NCI-H1417 treated with DMSO at 0.1 percent for 48 hours (cell line): ENCODE measurements at places on chromosomes 2 and 18.

DNA sequence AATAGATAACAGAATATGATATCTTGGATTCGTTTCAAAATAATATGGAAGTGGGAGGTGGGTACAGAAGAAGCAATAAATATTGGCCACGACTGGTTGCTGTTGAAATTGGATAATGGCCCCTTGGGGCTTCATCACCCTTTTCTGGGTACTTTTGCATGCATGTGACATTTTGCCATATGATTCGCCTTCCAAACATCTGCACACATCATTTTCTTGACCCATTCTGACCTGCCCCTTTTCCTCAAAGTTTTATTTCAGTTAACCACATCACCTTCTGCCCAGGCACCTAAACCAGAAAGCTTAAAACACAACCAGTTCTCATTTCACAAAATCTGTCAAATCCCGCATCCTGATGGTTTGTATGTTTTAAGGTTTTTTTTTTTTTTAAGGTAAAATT is 116.7 kb upstream of the AGAP1 start:
- DNase-seq, result no peak

DNA sequence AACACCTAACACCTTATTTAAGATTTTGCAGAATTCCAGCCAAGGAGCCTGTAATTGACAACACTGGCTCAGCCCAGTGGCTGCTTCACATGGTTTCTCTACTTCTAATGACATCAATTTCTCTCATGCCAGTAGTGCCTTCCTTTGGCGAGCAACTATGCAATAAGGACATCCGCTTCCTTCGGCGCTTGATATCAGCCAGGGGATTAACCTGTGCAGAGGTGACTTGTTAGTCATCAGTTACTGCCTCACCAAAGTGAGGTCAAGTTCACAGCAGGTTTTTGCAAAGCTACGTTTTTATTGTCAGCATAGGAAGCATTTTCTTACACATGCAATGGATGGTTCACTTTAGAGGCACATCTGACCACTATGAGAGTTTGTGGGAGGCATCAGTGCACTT is 24.0 kb upstream of the EDAR start:
- DNase-seq, result no peak

- no peak for DNase-seq
Observed at GRCh38 chr2:34069604-34070003, 470.5 kb upstream of the FAM98A start.

- no peak for DNase-seq
Observed at GRCh38 chr2:233462826-233463470, 103.6 kb downstream of the USP40 start.

DNA sequence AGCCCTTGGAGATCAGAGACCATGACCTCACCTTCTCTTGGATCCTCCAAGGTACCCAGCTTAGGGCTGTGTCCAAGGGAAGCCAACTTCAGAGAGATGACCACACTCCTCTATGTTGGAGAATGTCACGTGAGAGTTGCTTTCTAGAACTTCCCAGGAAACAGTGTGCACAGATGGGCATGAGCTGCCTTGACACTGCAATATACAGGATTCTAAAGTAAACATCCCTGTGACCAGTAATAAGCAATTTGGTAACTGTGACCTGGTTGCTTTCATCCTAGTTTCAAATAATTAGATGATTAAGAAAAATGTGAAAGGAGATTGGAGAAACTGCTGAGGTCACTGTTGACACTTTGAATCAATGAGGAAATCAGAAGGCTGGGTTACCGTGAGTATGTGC is 181.1 kb upstream of the EPAS1 start:
- DNase-seq, result no peak

DNA sequence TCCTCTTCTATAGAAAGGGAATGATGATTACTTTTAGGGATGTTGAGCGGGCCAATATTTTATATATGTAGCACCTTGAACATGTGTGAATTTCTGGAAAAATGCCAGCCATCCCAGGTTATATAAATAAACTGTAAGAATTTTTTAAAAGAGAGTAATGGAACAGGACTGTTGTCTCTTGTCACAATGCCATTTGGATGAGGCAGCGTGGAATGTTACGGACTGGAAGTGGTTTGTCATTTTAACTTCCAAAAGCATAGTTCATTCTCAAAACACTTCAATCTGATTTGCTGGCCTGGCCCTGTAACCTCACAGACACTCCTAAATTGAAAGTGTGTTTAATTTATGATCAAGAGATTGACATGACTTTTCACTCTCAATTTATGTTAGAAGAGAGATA is 70.8 kb downstream of the TPGS2 start:
- DNase-seq, result no peak

GRCh38 chr2:199092419-199092818 is 365.3 kb downstream of the SATB2 start:
- DNase-seq, result no peak

DNA sequence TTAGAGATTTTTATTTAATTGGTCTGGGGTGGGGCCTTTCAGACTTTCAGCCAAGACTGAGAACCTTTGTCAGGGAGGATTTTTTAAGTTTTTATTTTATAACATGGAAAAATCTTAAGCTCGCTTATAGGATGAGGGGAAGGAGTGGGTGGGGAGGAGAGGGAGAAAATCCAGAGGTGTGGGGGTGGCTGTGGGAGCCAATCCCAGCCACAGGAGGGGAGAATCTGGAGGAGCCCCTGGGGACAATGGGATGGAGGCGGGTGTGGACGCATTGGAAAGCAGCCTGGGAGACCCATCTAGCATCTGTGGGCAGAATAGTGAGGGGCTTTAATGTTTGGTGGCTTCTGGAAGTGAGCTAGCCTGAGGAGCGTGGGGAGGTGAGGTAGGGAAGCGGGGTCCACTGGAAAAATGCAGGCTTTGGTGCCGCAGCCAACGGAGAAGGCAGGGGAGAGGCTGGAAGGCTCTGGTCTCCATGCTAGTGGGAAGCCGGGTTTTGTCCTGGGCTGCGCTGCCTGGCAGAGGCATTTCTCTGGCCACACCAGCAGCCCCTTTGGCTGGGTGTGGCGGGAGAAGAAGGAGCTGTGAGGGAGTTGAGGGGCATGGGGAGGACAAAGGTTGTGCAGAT is 11.5 kb upstream of the INPP5D start:
- no peak for DNase-seq

DNA sequence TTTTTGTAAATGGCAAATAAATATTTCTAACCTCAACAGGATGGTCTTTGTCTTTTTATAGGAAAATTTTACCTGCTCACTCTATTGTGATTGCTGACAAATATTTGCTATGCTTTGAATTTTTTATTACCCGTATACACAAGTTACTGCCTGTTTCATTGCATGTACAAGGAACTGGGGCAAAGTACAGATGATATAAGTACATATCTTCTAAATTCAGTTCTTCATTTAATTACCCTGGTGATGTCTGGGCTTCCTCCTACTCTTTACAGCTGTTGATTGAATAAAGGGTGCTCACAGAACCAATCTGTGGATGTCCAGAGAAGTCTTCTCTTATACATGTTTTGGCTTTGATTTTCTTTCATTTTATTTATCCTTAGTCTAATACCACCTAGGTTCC is 26.5 kb downstream of the KCNE4 start:
- no peak for DNase-seq

GRCh38 chr18:31512203-31512764 is 14.3 kb downstream of the DSG2 start:
- DNase-seq, result no peak

GRCh38 chr2:129957891-129958290 is 21.6 kb upstream of the RAB6C start:
- no peak for DNase-seq

GRCh38 chr2:169806586-169806985 is 7.9 kb downstream of the SSB start:
- DNase-seq, result no peak

DNA sequence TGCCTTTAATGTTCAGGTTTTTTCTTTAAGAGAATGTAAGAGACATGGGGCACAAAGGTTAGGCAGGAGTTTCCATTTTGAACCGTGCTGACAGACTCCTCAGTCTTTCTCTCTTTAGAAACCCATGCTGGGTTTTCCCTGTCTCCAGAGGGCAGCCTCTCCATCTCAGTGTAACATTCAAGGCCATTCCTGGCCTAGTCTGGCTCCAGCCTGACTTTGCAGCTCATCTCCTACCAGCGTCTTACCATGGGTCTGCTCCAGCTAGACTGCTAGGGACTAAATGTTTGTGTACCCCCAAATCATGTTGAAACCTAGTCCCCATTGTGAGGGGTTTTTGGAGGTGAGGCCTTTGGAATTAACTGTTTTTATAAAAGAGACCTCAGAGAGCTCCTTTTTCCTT is 9.8 kb upstream of the CLIP4 start:
- DNase-seq, result no peak

GRCh38 chr18:58866066-58866772 is 1.5 kb downstream of the ZNF532 start:
- no peak for DNase-seq

DNA sequence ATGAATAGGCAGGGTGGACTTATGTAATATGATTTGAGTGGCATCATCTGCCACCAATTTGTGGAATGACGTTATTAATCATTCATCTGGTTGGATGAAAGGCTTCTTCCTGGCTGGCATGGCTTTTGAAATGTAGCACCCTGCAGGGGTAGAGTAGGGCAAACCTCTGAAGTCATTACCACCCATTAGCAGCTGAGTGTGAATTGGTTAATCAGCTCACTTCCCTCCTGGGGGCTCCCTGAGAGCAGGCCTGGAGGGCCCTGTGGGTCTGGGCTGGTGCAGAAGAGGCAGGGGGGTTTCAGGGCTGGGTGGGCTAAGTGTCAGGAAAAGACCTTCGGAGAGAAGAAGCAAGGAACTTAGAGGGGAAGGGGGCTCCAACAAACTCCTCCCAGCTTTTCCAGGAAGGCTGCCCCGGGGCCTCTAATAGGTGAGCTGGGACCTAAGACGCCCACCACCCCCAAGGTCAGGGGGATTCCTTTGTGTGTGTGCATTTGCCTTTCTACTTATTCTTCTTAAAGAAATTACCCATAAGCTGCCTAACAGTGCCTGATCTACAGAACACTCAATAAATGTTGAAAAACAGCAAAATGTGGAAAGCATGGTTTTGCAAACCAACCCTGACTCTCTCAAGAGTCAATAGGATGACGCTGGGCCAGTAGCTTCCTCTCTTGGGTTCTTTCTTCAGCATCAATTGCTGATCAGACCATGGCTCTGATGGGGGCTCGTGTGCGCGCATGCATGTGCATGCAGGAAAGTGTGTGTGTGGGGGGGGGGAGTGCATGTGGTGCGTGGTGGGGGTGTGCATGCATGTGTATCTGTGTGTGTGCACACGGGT is 49.7 kb upstream of the ZNF516 start:
- peak; percentile 78 for DNase-seq

DNA sequence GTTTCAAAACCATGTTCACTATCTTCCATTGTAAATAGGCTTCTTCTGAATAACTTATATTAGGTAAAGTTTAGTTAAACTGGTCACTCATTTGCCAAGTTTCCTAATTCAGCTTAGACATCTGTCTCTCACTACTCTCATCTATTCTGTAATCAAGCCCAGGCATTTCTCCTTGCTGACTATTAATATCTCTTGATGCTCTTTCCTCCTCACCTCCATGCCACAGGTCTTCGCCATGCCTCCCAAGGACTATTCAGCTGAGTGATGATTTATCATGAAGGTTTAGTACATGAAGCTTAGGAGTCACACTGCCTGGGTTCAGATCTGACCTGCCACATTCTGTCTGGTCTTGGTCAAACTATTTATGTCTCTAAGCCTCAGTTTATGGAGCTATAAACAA is 115.5 kb downstream of the SPOPL start:
- DNase-seq, result no peak

GRCh38 chr2:136008205-136008865 is 22.9 kb upstream of the DARS1 start:
- no peak for DNase-seq

DNA sequence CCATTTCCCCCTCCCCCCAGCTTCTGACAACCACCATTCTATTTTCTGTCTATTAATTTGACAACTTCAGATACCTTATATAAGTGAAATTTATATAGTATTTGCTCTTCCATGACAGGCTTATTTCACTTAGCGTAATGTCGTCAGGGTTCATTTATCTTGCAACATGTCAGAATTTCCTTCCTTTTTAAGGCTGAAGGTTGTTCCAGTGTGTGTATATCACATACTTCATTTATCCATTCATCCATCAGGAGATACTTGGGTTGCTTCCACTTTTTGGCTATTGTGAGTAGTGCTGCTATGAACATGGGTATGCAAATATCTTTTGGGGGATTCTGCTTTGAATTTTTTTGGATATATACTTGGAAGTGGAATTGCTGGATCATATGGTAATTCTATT is 7.4 kb downstream of the BCL2L11 start:
- no peak for DNase-seq

GRCh38 chr2:180753809-180754761 is 226.3 kb upstream of the UBE2E3 start:
- no peak for DNase-seq

DNA sequence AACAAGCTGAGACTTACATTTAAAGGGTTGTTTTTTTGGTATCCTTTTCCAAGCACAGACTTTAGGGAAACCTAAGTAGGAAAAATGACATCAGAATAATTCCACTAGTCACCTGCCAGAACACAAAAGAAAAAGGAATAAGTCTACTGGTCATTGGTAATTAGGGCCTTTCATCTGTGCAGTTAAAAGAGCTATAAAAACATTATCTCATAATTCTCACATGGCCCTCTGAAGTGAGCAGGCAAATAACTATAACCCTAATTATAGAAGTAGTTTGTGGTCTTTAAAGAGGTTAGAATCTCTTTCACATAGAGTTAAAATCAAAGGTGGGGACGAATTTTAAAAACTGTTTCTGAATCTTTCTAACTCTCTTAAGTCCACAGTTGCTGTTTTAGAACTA is 111.1 kb upstream of the B3GNT2 start:
- DNase-seq, result peak; percentile 2

- no peak for DNase-seq
Observed at GRCh38 chr2:85340034-85340892, 12.5 kb upstream of the TGOLN2 start.

GRCh38 chr2:114937366-114937930 is 495.0 kb downstream of the DPP10 start:
- DNase-seq, result no peak

DNA sequence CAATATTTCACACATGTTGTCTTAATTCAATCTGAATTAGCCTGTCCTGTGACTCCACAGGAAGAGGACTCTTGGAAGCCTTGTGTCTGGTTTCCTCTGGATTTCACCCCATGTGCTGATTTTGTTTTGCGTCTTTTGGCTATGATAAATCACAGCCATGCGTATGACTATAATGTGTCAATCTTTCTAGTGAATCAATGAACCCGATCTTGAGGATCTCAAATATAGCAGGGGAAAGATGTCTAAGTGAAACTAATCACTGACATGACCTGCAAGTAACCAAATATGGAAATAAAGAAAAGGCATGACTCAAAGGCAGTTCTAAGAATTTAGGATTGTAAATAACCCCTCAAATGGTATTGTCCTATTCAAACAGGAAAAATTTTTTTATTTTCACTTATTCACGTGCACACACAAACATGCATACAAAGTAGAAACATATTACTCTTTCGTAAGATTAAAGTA is 8.2 kb downstream of the WDFY1 start:
- no peak for DNase-seq

- no peak for DNase-seq
Observed at GRCh38 chr2:61660511-61661388, 122.6 kb upstream of the XPO1 start.

GRCh38 chr2:24986372-24986771 is 14.6 kb upstream of the DNAJC27 start:
- DNase-seq, result no peak

- DNase-seq, result no peak
Observed at GRCh38 chr18:2774669-2775068, 72.1 kb upstream of the EMILIN2 start.
